ENCODE measurements at places on chromosomes 11 and 22. TPM values are rescaled to one million over a fixed set of nuclear protein-coding genes. Genes with fewer than 3 reads are reported as not detected.

GSTT2 gene
- not detected for total RNA-seq

VPS11 gene
- total RNA-seq = 26.0 TPM

OPCML gene
- not detected for total RNA-seq

OR10S1 gene
- not detected for total RNA-seq

DSCAML1 gene
- total RNA-seq = 0.48 TPM

EHF gene
- 0.20 TPM for total RNA-seq

TRIM68 gene
- 11.8 TPM for total RNA-seq

FREY1 gene
- 1.1 TPM for total RNA-seq

EP300 gene
- 52.0 TPM for total RNA-seq

ADORA2A gene
- total RNA-seq = 26.7 TPM

KRTAP5-11 gene
- total RNA-seq = not detected

TMPRSS4 gene
- not detected for total RNA-seq

GRK3 gene
- total RNA-seq = 9.4 TPM

DAGLA gene
- total RNA-seq = 0.20 TPM

LRP4 gene
- total RNA-seq = 0.27 TPM

CCDC87 gene
- total RNA-seq = 0.27 TPM

CCND1 gene
- total RNA-seq = 2.8 TPM

PDGFD gene
- total RNA-seq = 0.15 TPM

MOGAT2 gene
- not detected for total RNA-seq

TSSK2 gene
- not detected for total RNA-seq

SLC17A6 gene
- not detected for total RNA-seq

KRTAP5-10 gene
- total RNA-seq = not detected

LIPT2 gene
- total RNA-seq = 4.0 TPM

TMEM121B gene
- 0.15 TPM for total RNA-seq

CHADL gene
- 0.16 TPM for total RNA-seq

IFITM10 gene
- total RNA-seq = 0.39 TPM

PGA5 gene
- not detected for total RNA-seq

All from CD8-positive, alpha-beta memory T cell (primary cell).